Coronary artery (tissue), 2 donors: ENCODE measurements at places on chromosomes 16 and 17.

DNA sequence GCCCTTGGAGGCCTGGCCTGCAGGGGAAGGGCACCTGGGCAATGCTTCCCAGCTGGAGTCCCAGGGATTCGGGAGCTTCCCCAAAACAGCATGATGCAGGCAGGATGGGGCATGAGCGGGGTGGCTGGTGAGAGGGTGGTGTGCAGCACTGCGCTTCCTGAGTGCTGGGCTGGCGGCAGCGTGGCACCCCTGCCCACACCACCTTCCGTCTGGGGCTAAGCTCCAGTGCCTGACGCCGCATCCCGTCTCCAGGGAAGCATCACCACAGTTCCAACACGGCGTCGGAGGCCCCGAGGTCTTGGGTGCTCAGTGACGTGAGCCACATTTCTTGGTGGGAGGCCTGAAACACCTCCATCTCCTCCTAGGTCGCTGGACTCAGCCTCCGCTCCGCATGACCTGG, 13.8 kb upstream of the MTSS2 start:
- no peak for DNase-seq

DNA sequence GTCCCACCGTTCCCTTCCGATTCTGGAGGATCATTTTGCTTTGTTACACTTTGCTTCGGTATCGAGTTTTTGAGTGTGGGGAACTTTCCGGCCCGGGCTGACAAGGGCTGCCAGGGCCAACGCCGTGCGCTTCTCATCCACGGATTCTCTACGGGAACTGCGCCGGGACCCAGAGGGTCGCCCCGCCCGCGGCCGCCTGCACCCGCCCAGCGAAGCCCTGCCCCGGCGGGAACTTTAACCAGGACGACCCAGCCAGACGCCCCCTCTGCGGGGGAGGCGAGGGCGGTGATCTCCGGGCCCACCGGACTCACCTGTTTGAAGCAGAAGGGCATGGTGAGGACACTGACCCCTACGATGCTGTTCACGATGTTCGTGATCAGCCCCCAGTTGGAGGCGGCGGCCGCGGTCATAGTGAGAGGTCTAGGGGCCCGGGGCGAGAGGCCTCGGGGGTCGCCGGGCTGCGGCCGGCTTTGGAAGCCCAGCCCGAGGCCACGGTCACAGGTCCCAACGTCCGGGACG, 536 bp downstream of the SLC38A10 start:
- no peak for DNase-seq

GRCh38 chr16:28187595-28188004, 24.2 kb downstream of the XPO6 start:
- DNase-seq: no peak

- DNase-seq: no peak
Measured at GRCh38 chr17:80679816-80680215, 135.2 kb downstream of the RPTOR start.

GRCh38 chr17:30229012-30229411, 6.5 kb downstream of the SLC6A4 start:
- DNase-seq: no peak

GRCh38 chr17:5422505-5422904, 2.5 kb downstream of the RPAIN start:
- DNase-seq: no peak

DNA sequence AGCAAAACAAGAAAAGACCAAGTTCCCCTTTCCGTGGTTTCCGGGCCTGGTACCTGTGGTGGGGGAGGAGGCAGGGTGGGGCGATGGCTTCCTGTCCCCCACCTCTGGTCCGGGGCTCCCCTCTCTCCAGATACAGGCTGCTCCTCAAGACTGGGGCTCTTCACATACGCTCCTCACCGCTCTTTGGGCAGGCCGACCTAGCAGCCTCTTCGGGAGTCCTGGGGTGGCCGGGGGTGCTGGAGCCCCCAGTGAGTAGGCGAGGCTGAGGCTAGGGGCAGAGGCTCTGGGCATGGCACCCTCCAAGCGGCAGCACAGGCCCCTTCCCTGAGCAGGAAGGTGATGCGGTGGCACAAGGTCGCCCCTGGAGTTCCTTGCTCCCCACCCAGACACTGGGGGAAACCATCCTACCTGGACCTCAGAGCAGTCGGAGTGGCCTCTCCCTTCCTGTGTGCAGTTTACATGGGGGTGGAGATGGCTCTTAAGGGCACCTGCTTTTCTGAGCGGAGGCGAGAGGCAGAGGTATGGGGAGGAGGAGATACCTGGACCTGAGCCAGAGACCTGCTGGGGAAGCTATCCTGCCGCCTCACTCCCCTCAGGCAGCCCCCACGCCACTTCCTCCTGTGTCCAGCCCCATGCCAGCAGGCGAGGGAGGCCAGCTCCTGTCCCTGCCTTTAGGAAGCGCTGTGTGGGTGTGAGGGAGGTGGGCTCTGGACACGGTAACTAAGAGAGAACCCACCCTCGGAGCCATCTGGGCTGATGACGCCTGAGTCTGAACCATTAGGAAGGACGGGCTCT, 891 bp downstream of the CORO1A start:
- peak; percentile 78 for DNase-seq
